ENCODE measurements at places on chromosomes 1 and 21.

- DNase-seq, result no peak
Observed at GRCh38 chr1:147722124-147722523, 38.3 kb downstream of the GJA5 start.

DNA sequence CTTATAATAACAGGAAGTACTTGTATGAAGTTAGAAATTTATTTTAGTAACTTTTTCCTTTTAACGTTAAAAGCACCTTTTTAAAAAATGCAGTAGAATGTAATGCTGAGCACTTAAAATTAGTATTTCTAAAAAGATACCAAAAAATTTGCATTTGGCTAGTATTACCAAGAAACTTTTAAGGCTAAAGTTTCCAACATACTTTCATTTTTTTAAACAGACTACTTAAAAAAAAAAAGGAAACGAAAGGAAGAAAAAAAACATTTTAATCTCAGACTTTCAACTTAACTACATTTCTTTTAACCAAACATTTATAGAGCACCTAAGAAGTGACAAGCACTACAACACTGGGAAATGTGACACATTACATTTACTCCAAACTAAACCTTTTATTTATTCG, 2.8 kb downstream of the ARID4B start:
- no peak for DNase-seq

DNA sequence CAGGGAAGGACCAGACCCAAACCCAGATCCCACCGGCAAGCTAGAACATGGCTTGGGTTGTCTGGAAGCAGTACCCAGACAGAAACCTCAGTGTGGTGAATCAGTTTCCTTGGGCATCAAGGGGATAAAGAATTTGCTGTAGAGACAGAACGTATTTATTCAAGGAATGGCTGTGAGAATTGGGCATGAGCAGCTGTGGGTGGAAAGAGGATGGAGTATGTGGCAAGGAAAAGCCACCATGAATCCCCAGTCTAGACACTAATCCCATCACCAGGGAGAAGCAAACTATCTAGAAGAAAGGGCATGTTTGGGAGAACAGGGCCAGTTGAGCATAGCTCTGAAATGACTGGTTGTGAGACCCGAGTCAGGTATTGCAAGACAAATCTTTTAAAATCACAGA, 109.2 kb downstream of the TOMM20 start:
- DNase-seq, result no peak

- no peak for DNase-seq
Observed at GRCh38 chr1:170114906-170115305, 30.9 kb upstream of the NTMT2 start.

DNA sequence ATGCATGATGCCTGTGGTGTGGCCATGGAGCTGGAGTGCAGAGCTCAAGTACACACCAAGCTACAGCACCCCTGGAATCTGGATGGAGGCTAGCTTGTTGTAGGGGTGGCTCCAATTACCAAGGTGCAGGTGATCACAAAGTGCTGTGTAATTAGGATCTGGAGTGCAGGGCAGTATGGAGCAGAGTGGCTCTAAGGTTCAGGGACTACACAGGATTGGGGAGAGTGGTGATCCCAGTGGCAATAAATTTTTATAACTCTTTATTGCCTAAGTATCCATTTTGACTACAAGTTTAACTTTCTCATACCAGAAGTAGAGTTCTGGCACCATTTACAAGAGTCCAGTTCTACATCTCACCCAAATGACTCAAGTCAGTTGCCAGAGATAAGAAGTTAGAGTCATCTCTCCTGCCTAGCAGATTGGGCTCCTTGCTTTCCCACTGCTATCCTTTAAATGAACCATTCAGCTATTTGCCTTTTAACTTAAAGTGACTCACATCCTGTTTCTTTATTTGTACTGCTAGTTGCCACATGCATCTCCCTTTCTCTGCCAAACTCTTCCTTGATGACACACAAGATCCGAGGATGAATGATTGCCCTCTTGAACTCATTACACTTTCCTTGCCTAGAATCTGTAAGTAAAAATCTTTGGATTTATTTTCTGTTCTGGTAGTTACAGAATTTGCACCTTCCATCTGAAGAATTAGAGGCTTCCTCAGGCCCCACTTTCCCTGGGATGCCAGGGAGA, 427.2 kb downstream of the KCNT2 start:
- no peak for DNase-seq
